Esophagus squamous epithelium (tissue), 5 donors: ENCODE measurements at places on chromosomes 5 and 9. TPM values are rescaled to one million over a fixed set of nuclear protein-coding genes. Genes with fewer than 3 reads are reported as not detected.

SH3PXD2B gene
- total RNA-seq = 7.1 TPM

GRCh38 chr9:99130069-99130468 is 25.2 kb downstream of the TGFBR1 start:
- no peak for DNase-seq
- peaks cover 27% of the 10 kb centered on the region for H3K4me1 ChIP-seq
- no peak overlapping the region for H3K4me3 ChIP-seq
- H3K27me3 ChIP-seq = no peaks in the 10 kb centered on the region

- peaks cover 35% of the 10 kb centered on the region for H3K4me1 ChIP-seq
- no peak overlapping the region for H3K27ac ChIP-seq
- peak overlapping the region; percentile 89 for H3K4me3 ChIP-seq
- no peak for DNase-seq
Observed at GRCh38 chr9:105693435-105694189, 729 bp upstream of the TMEM38B start.

GRCh38 chr5:152221721-152222629 is 183.1 kb downstream of the NMUR2 start:
- no peak for DNase-seq
- H3K27ac ChIP-seq = no peak overlapping the region
- no peaks in the 10 kb centered on the region for H3K27me3 ChIP-seq
- H3K4me3 ChIP-seq = no peak overlapping the region
- H3K4me1 ChIP-seq = no peaks in the 10 kb centered on the region

DNA sequence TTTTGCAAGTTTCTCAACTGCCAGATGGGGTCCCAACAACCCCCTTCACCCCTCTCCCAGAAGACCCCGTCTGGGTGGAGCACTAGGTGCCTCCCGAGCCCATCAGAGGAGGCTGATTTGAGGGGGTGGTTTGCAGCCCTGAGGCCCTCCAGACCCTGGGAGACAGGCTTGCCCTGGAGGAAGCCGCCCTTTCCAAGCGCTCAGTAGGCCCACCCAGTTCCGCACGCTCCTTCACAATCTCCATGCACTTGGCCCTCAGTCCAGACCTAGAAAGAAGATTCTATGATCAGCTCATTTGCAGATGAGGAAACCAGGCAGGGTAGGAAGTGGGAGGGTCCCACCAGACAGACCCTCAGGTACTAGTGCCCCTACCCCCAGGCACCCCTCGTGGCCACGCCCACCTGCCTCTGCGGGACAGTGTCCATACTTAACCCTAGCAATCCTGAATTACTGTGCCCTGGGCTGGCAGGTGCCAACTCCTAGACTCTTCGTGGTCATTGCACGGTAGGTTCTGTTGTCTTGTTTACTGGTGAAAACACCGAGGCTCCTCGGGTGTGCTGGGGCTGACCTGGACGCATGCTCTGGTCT is 22.3 kb downstream of the OR2V1 start:
- H3K36me3 ChIP-seq = no peaks in the 10 kb centered on the region
- no peak overlapping the region for H3K4me3 ChIP-seq
- H3K27ac ChIP-seq = no peak overlapping the region
